ENCODE measurements at places on chromosomes 12 and 14. TPM values are rescaled to one million over a fixed set of nuclear protein-coding genes. Genes with fewer than 3 reads are reported as not detected.
A peak's percentile ranks its signal among the peaks of the same experiment; 100 is the strongest.

- no peak overlapping the region for H3K27ac ChIP-seq
- no peaks in the 10 kb centered on the region for H3K27me3 ChIP-seq
- no peak overlapping the region for H3K4me3 ChIP-seq
- no peak for DNase-seq
- H3K4me1 ChIP-seq, result no peaks in the 10 kb centered on the region
Measured at GRCh38 chr12:42421844-42422779, 96.1 kb downstream of the PPHLN1 start.

Gene FSCB
- 1.6 TPM for total RNA-seq

- no peak overlapping the region for H3K27ac ChIP-seq
- H3K36me3 ChIP-seq, result no peaks in the 10 kb centered on the region
- H3K27me3 ChIP-seq, result no peaks in the 10 kb centered on the region
- no peak overlapping the region for H3K4me3 ChIP-seq
- no peak for DNase-seq
- H3K4me1 ChIP-seq, result no peaks in the 10 kb centered on the region
Measured at GRCh38 chr12:72369423-72369959, 97.3 kb downstream of the TRHDE start.

Gene SDR9C7
- not detected for total RNA-seq

- H3K4me3 ChIP-seq, result peak overlapping the region; percentile 10
- no peak for DNase-seq
- no peaks in the 10 kb centered on the region for H3K36me3 ChIP-seq
- H3K27me3 ChIP-seq, result no peaks in the 10 kb centered on the region
- H3K4me1 ChIP-seq, result peaks cover 7% of the 10 kb centered on the region
Measured at GRCh38 chr12:3381059-3382047, 109.7 kb upstream of the PRMT8 start.

- H3K36me3 ChIP-seq, result no peaks in the 10 kb centered on the region
- H3K4me3 ChIP-seq, result no peak overlapping the region
- H3K27ac ChIP-seq, result no peak overlapping the region
Measured at GRCh38 chr14:89588016-89588415, 171.0 kb upstream of the FOXN3 start.

DNA sequence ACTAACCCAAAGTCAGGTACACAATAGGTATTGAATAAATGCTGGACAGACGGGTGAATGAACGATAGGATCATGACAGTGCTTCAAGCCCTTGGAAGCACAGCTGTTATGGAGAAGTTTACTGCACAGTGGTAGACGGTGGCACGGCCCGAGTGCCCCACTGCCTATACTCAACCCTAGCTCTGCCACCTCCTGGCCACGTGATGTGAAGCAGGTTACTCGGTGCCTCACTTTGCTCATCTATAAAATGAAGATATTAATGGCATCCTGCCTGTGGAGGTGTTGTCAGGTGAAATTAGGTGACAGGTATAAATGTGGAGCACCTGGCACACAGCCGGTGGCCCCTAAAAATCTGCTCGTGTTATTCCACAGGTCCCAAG is 5.8 kb downstream of the ASB2 start:
- no peak overlapping the region for H3K27ac ChIP-seq
- H3K4me3 ChIP-seq, result peak overlapping the region; percentile 44
- no peaks in the 10 kb centered on the region for H3K27me3 ChIP-seq
- no peaks in the 10 kb centered on the region for H3K36me3 ChIP-seq
- DNase-seq, result no peak
- H3K4me1 ChIP-seq, result no peaks in the 10 kb centered on the region

All from breast epithelium (tissue), 4 donors.